ENCODE measurements at places on chromosomes 2 and 18.

- no peak for DNase-seq
Measured at GRCh38 chr2:61702088-61702467, 151.8 kb downstream of the FAM161A start.

- no peak for DNase-seq
Measured at GRCh38 chr2:207315131-207315530, 149.4 kb upstream of the KLF7 start.

DNA sequence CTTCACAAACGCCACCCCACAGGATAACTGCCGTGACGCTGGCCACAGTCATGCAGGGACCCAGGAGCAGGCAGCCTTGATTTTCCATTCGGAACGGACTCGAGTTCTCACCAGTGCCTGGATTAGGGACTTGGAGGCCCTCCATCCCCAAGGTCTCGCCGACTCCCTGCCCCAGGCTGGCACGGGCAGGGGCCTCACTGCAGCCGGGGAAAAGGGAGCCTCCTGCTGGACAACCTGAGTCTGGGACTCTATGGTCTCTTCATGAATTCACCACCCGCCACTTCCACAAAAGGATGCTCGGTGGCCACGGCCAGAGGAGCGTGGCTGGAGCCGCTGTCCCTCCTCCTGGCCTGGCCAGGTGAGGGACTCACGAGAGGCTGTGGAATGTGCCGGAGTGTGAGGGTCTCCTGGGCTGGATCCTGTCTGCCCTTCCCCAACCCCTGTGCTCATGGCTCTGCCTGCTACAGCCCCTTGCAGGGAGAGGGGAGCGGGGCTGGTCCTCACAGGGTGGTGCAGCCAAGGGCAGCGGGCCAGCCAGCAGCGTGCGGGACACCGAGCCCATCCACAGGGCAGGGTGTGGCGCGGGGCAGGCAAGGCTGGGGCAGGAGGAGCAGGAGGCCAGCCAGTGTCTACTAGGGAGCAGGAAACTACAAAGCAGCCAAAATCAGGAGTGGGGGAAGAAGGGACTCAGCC lies 42.3 kb downstream of the AQP12A start:
- DNase-seq = no peak

GRCh38 chr2:86223140-86223926 lies 24.1 kb downstream of the MRPL35 start:
- DNase-seq = no peak

DNA sequence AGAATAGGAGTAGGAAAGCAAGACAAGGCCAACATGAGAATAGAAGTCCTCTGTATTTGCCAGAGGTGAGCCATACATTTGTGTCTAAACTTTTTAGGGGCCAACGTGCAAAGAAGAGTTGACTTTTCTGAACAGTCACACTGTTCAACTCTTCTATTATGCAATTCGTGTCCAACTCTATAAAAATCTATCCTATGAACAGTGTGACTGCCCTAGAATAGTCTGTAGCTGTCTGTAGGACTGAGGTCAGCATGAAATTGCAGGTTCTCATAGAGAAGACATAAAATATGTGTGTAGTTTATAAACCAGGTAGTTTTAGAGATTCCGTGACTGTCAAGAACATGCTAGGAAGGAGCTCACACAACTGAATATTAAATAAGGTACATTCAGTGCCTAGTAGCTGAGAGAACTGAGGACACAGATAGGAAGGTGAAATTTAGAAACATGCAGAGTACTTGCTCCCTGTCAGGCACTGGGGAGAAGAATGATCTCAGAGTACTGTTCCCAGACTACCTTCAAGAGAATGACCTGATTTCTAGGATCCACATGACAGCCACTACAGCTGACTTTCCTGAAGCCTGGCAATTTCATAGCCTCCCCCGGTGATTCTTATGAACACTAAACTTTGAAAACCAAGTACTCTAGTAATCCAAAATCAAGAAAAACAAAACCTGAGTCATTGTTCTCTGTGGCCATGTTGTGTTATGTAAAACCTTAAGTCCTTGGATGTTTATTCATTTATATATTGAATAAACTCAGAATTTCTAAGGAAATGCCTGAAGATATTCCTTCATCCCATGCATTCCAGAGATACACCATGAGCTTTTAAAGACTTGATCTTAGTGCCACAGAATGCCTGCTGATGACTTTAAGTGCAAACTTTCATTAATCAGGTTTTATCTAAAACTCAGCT lies 201.5 kb upstream of the BOD1L2 start:
- DNase-seq = no peak

GRCh38 chr2:124046332-124046731 lies 21.2 kb downstream of the CNTNAP5 start:
- DNase-seq = no peak

GRCh38 chr2:170878505-170878904 lies 50.5 kb upstream of the GORASP2 start:
- DNase-seq = no peak

GRCh38 chr2:228469721-228470120 lies 288.2 kb upstream of the SPHKAP start:
- no peak for DNase-seq

- DNase-seq = no peak
Measured at GRCh38 chr2:383888-384287, 96.0 kb upstream of the ALKAL2 start.

DNA sequence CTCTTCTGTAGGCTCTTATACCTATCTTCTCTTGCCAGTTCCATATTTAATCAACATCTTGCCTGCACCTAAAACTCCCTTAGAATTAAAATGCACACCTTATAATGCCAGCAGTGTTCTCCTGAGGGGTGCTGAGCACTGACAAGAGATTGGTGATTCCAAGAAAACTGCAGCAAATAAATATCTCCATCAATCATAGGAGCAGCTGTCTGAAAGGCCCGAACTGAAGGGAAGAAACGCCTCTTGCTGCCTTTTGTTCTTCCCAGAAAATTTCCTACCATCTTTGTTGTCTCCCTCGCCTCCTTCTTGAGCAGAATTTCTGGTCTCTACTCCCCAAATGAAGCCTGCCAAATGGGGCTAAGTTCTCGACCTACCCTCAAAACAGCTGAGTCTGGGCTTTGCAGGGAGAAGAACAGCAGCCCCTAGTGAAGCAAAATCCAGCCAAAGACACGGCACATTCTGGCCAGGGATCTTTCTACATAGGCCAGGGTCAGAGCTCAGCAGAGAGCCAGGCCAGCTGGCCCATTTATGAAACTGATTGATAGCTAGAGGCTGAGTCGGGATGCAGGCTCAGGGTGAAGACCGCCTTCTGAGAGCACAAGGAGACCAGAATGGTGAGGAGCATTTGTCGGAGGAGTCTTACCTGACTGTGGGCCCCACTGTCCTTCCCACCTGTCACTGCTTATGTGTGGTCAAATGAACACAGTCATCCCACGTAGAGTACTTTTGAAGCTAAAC lies 20.4 kb upstream of the TMEM247 start:
- no peak for DNase-seq

DNA sequence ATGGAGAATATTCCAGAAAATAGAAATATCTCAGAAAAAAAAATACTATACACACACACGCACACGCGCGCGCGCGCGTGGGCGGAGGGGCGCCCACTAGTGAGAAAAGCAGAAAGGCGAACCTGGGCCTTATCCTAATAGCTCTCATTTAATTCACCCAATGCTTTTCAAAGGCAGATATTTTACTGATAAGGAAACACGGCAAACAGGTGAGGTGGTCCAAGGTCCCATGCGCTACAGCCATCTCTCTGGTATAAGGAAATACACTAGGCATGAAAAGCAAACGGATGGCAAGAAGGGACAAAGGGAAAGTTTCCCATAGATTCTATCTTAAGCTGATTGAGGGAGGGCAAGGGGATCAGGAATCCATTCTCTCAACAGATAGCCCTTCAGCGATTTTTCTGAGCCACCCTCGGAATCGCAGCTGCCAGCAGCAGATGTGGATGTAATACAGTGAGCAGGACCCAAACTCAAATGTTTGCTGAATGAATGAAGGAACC lies 136.7 kb downstream of the TMEM247 start:
- DNase-seq = no peak

DNA sequence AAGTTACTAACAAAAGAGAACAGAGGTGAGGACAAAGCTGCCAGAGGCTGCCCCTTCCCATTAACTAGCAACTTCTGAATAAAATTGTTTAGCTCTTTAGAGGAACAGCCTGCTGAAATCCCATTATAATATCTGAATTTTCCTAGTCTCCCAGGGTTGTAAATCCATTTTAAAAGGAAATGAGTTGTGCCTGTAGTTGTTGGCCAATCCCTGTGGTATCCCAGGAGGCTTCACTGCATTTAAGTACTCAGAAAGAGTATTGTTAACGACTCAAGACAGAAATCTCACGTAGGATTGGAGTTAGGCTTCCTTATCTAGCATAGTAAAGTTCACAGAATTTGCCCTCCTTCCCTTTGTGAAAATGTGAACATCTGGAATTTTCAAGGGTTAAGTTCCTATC lies 8.9 kb downstream of the LAPTM4A start:
- no peak for DNase-seq

GRCh38 chr2:144325086-144325485 lies 194.8 kb downstream of the ZEB2 start:
- no peak for DNase-seq

GRCh38 chr2:43426305-43427031 lies 169.4 kb downstream of the THADA start:
- peak; percentile 9 for DNase-seq

Measured in stimulated activated CD4-positive, alpha-beta T cell treated with anti-CD3 and anti-CD28 coated beads, Interleukin-1b, Interleukin-23, amount 100 ng/mL, for 1 hour (primary cell).